Endothelial cell (in vitro differentiated cells): ENCODE measurements at places on chromosomes 4 and X. TPM values are rescaled to one million over a fixed set of nuclear protein-coding genes. Genes with fewer than 3 reads are reported as not detected.

SLITRK4 gene
- 7.3 TPM for total RNA-seq

- DNase-seq: no peak
- no peak overlapping the region for H3K27ac ChIP-seq
- H3K27me3 ChIP-seq: no peaks in the 10 kb centered on the region
- no peaks in the 10 kb centered on the region for H3K4me1 ChIP-seq
Measured at GRCh38 chr4:147648656-147649055, 31.5 kb downstream of the TMEM184C start.

INPP4B gene
- 4.9 TPM for total RNA-seq

- H3K27me3 ChIP-seq: no peaks in the 10 kb centered on the region
- H3K4me3 ChIP-seq: no peak overlapping the region
- H3K27ac ChIP-seq: no peak overlapping the region
- no peak for DNase-seq
Measured at GRCh38 chr4:13990596-13991589, 363.4 kb upstream of the BOD1L1 start.

GUCY1B1 gene
- 1.1 TPM for total RNA-seq

GRCh38 chr4:133498149-133498548 is 349.1 kb downstream of the PCDH10 start:
- H3K4me3 ChIP-seq: no peak overlapping the region
- DNase-seq: no peak
- H3K27me3 ChIP-seq: no peaks in the 10 kb centered on the region
- H3K4me1 ChIP-seq: no peaks in the 10 kb centered on the region

- no peak for DNase-seq
- H3K4me1 ChIP-seq: peaks cover 25% of the 10 kb centered on the region
- H3K4me3 ChIP-seq: no peak overlapping the region
Measured at GRCh38 chr4:151184523-151185458, 85.4 kb downstream of the RPS3A start.

DNA sequence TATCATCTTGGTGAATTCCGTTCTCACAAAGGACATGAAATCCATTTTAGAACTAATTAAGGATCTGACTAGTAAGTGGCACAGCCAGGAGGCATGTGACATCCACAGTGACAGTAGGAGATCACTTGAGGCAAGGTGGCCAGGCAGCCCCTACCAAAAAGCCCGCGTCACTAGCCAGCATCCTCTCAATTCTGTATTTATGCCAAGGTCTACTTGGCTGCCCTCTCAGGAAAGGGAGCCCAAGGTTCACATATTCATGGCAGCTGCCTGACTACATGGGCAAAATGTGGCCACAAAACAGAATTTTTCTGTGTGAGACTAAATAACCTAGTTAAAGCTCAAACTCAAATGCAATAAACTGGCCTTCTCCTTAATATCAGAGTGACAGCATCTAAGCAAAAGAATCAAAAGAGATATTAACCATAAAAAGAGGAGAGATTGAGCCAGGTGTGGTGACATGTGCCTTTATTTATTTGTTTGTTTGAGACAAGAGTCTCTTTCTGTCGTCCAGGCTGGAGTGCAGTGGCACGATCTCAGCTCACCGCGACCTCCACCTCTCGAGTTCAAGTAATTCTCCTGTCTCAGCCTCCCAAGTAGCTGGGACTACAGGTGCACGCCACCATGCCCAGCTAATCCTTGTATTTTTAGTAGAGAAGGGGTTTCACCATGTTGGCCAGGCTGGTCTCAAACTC is 51.5 kb downstream of the SLC9A7 start:
- no peak for DNase-seq
- no peaks in the 10 kb centered on the region for H3K36me3 ChIP-seq
- H3K4me1 ChIP-seq: peaks cover 24% of the 10 kb centered on the region
- H3K4me3 ChIP-seq: no peak overlapping the region

GRCh38 chr4:107255596-107255995 is 219.5 kb upstream of the DKK2 start:
- H3K4me3 ChIP-seq: no peak overlapping the region
- peaks cover 1% of the 10 kb centered on the region for H3K27me3 ChIP-seq
- no peak overlapping the region for H3K27ac ChIP-seq
- H3K4me1 ChIP-seq: no peaks in the 10 kb centered on the region
- no peak for DNase-seq
- H3K36me3 ChIP-seq: no peaks in the 10 kb centered on the region

GPRASP1 gene
- total RNA-seq: 3.9 TPM

TEX13B gene
- total RNA-seq: not detected

DNA sequence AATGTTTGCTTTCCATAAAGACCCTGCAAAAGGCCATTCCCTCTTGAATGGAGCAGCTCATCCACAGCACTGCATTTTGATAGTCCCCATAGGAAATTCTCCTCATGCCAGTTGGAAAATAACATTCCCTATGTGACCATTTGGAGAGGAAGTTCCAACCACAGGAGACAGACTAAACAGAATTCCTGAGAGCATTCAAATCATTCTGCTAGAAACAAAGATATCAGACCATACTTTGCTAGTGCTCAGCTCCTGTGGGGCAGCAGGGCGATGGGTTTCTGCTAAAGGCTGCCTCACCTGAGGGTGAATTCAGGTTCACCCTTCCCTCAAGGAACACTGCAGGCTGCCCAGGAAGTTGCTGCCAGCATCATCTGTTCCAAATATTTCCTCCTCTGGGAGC is 58.8 kb downstream of the LNX1 start:
- peaks cover 3% of the 10 kb centered on the region for H3K36me3 ChIP-seq
- H3K27me3 ChIP-seq: peaks cover 2% of the 10 kb centered on the region
- H3K4me3 ChIP-seq: no peak overlapping the region
- H3K27ac ChIP-seq: peak overlapping the region; percentile 26
- no peak for DNase-seq

DNA sequence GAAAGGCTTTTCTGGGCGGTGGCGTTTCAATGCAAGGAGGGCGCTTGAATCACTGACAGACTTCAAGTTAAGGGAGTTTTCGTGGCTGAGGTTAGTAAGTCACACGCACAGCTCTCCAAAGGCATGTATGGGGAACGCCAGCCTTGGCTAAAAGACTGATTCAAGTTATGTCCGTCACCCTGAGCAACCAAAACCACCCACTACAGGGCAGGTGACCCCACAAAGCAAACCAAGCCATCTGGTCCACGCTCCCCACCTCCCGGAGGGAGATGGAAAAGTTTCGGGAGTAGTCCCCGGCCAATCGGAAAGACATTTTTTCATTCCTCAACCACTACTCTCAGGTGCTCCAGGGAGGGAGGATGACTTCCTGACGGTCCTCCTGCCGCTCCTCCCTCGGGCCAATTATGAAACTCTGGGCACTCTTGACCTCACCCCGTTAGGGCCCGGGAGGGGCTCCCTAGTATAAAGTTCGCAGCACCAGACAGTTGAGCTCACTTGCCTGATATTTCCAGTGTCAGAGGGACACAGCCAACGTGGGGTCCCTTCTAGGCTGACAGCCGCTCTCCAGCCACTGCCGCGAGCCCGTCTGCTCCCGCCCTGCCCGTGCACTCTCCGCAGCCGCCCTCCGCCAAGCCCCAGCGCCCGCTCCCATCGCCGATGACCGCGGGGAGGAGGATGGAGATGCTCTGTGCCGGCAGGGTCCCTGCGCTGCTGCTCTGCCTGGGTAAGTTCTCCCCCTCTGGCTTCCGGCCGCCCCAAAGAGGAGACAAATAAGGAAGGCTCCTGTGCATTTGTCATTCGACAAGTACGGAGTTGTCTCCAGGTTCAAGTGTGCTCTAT is at the start of gene EREG:
Gene EREG (plus strand): TSS at position 494 of the 840 bp plus-strand sequence. CDS start 164 bp downstream, at position 658.
- H3K4me1 ChIP-seq: peaks cover 7% of the 10 kb centered on the region
- peak within 1 kb of the TSS; percentile 87 for H3K4me3 ChIP-seq
- peak; percentile 54 for DNase-seq

DNA sequence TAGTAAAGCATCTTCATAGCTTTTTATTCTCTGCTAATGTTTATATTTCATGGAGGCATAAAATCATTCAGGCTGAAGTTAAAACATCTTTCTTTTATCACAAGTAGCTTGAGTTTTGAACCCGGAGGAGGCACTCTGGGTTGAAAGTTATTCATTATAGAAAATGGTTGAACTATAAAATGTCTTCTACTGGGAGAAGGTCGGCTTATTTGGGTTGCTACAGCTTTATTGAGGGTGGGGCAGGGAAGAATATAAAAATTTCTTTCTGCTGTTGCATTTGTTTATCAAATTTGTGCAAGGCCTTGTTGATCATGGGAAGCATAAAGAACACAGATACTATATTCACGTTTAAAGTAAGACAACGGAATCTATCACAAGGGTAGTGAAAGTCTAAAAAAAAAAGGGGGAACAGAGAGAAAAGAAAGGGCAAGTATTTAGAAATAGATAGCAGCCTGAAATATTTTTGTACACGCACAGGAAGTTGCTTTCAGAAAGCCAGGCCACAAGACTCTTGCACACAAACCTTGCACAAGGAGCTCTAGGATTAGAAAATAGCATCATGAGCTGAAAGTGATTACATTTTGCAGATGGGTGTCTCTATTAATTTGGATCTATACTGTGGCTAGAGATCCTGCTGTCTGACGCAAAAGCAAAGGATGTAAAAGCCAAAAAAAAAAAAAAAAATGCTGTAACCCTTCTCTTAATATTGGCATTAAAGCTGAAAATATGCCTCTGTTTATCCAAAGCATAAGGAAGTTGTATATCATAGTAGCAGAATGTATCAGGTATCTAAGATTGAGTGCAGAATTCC is 37.2 kb upstream of the FAM9C start:
- H3K27ac ChIP-seq: no peak overlapping the region
- H3K4me3 ChIP-seq: no peak overlapping the region
- DNase-seq: no peak
- H3K27me3 ChIP-seq: no peaks in the 10 kb centered on the region
- H3K4me1 ChIP-seq: no peaks in the 10 kb centered on the region

- peaks cover 4% of the 10 kb centered on the region for H3K27me3 ChIP-seq
- H3K4me3 ChIP-seq: no peak overlapping the region
- H3K36me3 ChIP-seq: peaks cover 18% of the 10 kb centered on the region
- no peak for DNase-seq
Measured at GRCh38 chr4:1991596-1992434, 17.0 kb downstream of the NELFA start.

DNA sequence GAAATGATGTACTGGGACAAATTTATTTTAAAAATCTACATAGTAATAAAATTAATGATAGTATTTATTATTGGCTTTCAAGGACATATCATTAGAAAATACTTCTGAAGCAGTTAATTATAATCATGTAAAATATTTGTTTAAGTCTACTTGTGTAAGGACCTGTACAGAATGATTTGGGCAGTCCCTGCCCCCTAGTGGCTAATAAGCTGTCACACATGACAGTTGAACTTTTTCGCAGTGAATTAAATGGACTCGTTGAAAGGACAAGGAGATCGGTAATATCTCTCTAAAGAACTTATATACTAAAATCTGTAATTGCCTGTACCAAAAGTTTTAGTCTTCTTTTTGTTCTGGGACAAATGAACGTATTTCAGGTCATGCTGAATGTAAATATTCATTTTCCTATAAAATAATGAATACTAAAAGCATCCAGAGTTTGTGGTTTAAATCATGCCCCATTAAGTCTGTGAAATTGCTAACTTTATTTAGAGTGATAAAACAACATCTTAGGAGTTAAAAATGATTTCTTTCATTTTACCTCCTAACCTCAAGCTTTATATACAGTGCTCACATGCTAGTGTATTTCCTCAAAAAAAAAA is 13.6 kb downstream of the EXOC1 start:
- H3K27me3 ChIP-seq: peaks cover 1% of the 10 kb centered on the region
- DNase-seq: no peak
- no peak overlapping the region for H3K4me3 ChIP-seq

DNA sequence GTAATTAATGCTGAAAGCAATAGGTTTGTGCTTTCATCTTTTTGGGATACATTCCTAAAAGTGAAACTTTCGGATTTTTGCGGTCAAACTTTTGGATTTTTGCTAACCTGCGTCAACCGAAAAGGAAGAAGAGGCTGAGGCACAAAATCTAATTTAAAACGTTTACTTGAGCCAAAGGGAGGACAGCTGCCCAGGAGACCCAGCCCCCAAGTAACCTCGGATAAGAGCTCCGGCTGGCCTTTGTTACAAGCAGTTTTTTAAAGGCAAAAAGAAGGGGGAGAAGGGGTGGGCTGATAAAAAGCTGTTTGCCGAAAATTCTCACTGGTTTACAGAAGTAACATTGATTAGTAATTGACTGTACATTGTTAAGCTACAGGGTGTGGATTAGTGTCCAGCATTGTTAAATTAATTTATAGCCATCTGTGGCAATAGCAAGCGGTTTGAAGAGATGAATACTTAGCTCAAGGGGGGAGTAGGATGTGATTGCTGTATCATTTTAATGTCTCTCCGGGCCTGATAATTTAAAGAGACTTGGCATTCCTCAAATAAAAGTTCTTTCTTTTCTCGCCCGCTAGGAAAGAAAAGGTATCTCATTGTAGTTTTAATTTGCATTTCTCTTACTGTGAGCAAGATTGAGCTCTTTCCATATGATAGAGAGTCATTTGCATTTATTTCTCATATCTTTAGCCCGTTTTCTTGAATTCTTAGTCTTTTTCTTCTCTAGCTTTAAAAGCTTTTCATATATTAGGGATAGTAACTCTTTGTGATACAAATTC is 59.1 kb upstream of the USP9X start:
- no peaks in the 10 kb centered on the region for H3K27me3 ChIP-seq
- no peak overlapping the region for H3K27ac ChIP-seq
- DNase-seq: no peak

GRCh38 chrX:68763481-68763880 is 65.3 kb upstream of the EFNB1 start:
- DNase-seq: no peak
- peaks cover 10% of the 10 kb centered on the region for H3K4me1 ChIP-seq
- H3K36me3 ChIP-seq: no peaks in the 10 kb centered on the region
- no peak overlapping the region for H3K27ac ChIP-seq
- no peak overlapping the region for H3K4me3 ChIP-seq

VCX3A gene
- total RNA-seq: not detected
